Left ventricle myocardium superior (tissue), 1 donor: ENCODE measurements at places on chromosomes 2 and 18. TPM values are rescaled to one million over a fixed set of nuclear protein-coding genes. Genes with fewer than 3 reads are reported as not detected.

C18orf54 gene
- total RNA-seq, result 1.7 TPM

APLF gene
- total RNA-seq, result 3.9 TPM

NCOA1 gene
- total RNA-seq, result 34.3 TPM

ZNF892 gene
- 3.0 TPM for total RNA-seq

CTNNA2 gene
- not detected for total RNA-seq

C2orf72 gene
- 0.07 TPM for total RNA-seq

RAMP1 gene
- total RNA-seq, result 151 TPM

DNA sequence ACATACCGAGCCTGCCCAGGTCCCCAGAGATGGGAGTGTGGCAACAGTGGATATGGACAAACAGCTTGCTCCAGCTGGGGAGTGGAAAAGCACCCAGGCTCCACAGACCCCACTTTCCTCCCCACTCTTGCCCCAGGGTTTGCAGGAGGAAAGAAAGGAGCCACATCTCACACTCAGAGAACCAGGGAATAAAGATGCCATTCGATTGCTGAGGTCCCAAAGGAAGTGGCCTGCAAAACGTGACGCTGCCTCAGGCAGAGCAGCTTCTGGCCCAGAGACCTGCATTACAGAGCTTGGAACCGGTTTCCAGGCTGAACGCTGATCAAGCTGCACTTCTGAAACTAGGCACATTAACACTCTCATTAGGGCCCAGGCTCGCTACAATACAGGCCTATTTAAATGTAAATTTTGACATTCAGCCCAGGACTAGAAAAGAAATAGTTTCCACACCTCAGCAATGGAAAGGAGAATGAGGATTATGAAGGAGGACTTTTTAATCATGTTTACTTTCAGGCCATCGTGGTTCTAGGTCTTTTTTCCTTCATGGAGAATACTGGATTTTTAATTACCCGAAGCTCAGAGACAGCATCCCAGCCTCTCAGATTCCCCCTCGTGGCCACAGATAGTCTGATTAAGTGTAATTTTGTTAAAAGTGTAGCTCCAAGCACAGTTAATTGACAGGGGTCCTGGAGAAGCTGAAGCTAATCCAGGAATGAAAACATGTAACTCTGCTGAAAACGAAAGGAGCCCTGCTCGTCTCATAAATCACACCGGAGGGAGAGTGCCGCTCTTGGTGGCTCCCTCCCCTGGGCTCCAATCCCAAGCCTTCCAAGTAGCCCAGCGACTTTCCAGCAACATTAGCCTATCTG is 221.3 kb upstream of the RAB6C start:
- peak; percentile 58 for DNase-seq

DNA sequence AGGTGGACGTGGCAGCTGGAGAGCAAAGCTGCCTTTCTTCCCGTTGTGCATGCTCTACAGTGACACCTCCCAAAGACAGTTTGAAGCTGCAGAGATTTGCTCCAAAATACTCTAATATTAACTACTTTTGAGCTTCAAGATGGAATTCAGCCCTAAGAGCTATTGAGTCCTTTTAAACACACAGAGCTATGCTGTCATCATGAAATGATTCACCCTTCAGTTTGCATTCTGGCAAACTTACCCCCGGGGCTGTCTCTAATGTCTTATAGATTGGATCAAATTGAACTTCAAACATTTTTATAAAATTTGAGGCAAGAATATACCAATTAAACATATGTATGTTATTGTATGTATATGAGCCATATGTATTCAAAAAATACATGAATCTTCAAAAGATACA is 110.7 kb upstream of the EFEMP1 start:
- DNase-seq, result no peak

- DNase-seq, result no peak
Measured at GRCh38 chr2:88521445-88522073, 69.1 kb upstream of the FOXI3 start.

- DNase-seq, result no peak
Measured at GRCh38 chr18:26700201-26700600, 151.8 kb upstream of the KCTD1 start.

DNA sequence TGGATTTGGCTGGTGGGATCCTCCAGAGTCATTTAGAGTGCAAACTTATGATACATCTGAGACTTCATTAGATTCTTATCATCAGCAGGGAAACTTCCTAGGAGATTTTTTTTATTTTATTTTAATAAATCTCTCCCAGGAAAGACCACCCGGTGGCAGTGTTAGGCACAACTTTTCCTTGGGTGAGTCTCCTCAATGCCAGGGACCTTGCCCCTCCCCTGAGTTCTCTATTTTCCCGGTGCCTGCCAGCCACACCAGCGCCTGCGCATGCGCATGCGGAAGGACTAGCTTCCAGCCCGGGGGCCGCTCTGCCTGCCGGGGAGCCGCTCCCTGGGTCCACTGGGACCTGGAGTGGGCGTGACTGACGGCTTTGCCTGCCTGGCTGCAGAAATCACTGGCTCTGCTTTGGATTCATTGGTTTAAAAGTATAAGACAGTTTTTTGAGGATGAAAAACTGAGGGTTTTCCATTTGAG is 86.6 kb downstream of the TMEM182 start:
- DNase-seq, result peak; percentile 93

GRCh38 chr2:72036173-72036545 is 111.5 kb downstream of the CYP26B1 start:
- no peak for DNase-seq

- no peak for DNase-seq
Measured at GRCh38 chr2:108573061-108573460, 38.8 kb downstream of the LIMS1 start.

- DNase-seq, result no peak
Measured at GRCh38 chr2:196513796-196514526, 125.6 kb upstream of the CCDC150 start.

- no peak for DNase-seq
Measured at GRCh38 chr2:233423552-233423860, 69.2 kb downstream of the DGKD start.

DNA sequence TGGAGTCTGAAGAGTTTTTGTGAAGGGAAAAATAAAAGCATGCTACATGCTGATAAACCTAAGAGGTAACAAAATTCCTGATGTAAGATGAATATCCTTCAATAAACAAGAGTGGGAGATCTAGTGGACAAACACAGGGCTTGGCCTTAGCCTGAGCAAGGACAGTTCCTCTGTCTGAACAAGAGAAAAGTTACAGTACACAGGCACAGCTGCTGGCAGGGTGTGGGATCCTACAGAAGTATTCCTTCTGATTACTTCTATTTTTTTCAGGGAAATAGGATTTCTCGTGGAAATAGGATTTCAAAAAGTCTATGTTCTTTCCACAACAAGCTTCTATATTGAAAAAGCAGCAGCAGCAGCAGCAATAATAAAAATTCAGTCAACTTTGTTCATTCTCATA is 54.1 kb downstream of the NBAS start:
- no peak for DNase-seq

GRCh38 chr2:2542316-2542715 is 211.2 kb upstream of the MYT1L start:
- DNase-seq, result no peak

DNA sequence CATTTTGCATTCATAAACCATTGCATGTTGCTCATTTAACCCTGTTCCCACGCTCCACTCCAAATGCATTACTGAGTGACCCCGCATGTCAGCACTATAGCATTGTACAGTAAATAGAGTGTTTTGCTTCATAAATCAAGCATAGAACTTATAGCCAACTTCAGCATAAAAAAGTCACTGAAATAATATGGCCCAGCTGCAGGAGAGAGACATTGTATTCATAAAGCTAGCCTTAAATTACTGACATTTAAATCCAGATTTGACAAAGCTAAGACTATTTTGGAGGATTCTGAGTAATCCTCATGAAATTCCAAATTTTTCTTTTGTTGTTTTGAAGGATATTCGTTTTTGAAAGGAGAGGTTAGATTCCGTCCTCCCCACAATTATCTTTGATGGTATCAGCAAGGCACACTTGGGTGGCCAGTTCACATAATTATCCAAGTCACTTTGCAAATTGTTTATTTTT is 320.9 kb upstream of the TCF4 start:
- DNase-seq, result no peak

DNA sequence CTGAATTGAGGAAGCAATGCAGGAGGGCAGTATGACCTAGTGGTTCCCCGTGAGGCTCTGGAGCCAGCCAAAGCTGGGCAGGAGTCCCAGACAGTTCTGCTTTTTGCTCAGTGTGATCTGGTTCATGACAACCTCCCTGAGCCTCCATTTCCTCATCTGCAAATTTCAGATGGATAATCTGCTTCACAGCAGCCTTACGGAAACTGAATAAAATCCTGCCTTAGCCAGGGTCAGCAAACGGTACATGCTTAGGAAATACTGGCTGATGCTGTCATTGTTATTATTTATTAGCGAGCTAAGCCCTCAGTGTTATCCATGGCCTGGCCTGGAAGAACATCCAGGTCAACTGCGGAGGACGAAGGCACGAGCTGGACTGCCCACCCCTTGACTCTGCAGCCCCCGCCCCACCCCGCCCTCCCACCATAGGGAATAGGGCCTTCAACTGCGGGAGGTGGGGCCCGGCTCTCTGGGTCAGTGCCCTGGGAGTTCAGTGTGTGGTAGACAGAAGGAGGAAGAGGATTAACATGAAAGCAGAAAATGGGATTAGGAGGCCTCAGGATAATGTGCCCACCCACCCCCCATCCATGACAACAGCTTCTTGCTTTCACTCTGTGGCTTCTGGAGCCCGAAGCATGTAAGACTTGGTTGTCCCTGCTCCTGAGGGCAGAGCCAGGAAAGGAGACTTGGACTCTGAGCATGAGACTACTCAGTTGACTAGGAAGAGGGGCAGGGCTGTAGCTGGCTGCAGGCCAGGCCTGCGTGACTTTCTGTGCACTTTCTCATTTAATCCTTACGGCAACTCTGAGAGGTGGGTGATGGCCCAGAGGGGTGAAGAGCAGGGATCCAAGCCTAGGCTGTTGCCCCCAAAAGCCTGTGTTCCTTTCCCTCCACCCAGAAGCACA is 13.1 kb downstream of the PKDCC start:
- peak; percentile 68 for DNase-seq

GRCh38 chr18:50832754-50833153 is 12.9 kb upstream of the MRO start:
- DNase-seq, result no peak

DNA sequence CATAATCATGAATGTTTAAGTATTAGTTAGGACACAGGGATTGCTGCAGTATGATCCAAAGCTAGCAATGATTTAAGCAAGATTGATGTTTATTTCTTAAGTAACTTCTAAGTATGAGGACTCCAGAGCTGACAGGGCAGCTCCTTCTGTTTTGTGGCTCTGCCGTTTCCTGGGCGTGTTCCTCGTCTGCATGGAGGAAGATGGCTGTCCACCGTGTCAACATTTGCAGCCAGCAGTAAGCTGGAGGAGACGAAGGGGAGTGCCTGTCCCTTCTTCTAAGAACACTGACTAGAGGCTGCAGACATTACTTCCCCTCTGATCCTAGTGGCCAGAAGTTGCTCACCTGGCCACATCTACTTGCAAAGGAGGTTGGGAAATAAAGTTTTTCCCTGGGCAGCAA is 144.1 kb downstream of the MYO1B start:
- no peak for DNase-seq

GRCh38 chr2:239213643-239214101 is 187.1 kb downstream of the HDAC4 start:
- DNase-seq, result peak; percentile 13
